ENCODE measurements at places on chromosomes 6 and 20.

DNA sequence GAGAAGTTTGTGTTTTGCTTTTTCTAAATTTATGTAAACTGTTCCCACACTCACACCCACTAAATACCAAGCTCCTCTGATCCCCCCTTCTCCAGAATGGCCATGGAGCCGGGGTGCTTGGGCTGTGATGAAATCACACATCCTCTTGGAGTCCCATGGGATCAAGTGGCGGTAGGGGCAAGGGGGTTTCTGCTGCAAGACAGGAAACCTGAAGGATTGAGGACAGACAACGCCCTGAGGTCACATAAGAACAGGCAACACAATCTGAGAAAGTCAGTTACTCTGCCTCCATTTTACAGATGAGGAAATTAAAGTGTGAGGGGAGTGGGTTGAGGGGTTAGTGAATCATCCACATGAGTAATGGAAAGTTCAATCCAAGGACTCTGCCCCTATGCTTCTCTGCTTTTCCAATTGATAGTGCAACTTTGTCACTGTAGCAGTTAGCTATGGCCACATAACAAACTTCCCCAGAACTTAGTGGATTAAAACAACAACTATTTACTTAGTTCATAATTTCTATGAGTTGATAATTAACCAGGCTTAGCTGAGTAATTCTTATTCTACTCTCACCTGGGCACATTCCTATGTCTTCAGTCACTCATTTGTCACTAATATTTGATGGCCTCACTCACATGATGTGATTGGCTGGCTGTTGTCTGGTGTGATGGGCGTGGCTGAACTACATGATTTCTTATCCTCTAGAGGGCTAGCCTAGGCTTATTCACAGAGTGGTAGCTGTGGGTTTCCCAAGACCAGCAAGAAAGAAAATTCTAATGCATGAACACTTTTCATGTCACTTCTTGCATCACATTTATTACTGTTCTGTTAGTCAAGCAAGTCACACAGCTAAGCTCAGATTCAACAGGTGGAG lies 311.1 kb upstream of the RNF24 start:
- DNase-seq = no peak

- DNase-seq = no peak
Observed at GRCh38 chr6:134911547-134911946, 38.4 kb downstream of the ALDH8A1 start.

GRCh38 chr6:168923171-168923570 lies 330.5 kb downstream of the THBS2 start:
- no peak for DNase-seq

DNA sequence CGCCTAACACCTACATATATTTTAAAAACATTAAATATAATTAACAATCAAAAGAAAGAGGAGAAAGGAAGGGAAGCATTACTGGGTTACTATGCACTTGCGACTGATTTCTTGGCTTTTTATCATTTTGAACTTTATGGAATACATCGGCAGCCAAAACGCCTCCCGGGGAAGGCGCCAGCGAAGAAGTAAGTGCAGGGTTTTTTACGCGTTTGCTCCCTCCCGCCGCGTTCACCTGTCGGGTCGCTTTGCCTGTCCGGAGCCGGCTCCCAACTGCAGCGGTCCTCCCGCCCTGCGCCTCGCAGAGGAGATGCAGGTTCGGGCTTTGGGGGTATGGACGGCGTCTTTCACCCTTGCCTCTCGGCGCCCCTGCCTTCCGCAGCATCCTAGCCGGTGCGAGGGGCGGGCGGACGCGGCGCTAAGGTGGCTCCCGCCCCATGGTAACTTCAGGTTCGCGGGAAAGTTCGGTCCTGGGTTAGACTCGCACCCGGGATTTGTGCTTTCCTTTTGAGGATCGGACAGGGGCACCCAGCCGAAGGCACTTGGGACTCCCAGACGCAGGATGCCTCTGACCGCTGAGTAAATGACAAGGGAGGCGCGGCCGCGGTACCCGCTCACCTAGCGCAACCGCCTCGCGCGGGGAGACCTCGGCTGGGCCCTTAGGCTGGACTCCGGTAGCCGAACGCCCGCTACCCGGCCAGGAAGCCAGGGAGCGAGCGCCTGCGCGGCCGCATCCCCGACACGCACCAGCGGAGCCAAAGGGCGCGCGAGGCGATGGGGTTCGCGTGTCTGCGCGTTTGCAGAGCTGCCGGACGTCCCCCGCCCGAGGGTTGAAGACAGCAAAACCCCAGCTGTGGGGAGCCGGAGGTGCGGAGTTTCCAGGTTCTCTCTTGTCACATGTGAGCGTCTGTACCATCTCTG lies 891 bp downstream of the RSPO3 start:
- DNase-seq = no peak

DNA sequence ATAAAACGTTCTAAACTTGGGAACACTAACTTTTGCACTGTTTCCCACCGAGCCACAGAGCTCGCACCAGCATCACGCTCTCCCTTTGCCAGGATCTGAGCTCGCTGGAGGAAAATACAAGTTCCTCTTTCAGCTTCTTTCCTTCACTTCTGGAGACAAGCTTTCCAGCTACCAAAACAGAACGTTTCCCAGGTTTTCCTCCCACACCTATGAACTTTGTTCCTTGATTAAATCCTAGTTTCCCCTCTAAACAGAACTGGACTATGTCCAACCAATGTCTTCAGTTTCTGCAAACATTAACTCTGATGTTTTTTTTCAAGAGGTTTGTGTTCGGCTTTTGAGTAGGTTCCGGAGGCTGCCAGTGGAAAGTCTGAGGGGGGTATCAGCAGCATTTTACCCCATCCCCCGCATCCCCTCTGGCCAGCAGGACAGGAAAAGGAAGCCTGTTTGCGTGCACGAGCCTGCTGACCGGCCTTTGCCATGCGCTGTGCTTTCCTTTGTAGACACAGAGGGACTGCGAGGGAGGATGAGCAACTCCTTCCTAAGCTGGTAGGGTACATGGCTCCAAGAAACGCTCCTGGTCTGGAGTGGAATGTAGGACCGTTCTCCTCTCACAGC lies 135.5 kb downstream of the LY86 start:
- DNase-seq = no peak

DNA sequence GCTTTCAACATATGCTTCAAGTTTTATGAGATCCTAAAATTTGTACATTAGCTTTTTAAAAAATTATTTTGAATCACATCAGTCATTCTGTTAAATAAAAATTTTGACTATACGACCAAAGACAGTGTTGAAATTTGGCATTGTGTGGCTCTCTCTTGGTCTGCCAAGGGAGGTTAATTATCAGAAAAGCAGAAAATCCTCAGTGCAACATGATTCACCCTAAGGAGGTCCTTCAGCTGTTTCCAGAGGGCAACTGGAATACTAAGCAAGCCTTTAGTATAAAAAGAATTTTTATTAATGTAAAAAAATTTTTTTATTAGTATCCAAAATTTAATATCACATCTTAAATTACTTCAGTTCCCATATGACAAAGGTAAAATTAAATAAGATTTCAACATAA lies 23.1 kb upstream of the TMEM244 start:
- no peak for DNase-seq

DNA sequence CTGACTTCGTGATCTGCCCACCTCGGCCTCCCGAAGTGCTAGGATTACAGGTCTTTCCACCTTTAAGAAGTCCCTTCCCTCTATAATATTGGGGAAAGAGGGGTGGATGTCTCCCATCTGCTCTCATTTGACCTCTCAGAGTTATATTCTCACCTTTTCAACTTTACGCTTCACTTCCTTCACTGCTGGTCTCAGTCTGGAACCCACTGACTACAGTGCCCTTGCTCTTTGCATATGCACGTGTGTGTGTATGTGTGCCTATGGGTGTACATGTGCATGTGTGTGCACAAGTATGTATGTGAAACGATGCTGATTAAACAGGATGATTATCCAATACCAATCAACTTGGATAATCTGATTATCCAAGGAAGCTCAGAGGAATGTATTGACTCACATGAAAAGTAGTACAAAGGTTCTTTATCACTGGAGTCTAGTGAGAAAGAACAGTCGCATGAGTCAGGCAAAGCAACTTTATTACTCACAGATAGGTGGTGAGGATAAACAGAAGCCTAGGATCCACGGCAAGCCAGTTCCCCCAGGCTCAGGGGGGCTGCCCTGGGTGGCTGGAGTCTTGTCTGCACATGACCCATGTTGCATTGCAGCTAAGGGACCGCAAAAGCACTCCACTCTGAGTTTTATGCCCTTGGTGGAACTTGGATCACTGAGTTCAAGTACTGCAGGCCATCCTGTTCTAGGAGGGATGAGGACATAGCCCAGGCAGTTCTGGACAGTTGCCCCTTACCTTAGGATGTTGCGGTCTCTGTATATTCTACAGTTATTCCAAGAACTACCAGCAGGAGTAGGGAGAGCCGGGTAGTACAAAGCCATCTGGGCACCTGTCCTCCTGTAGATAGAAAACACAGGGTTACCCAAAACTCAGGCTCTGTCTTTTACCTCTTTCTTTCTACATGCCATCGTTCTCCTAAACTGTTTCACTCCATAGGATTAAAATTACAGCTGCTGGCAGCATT lies 50.9 kb downstream of the SNRNP48 start:
- no peak for DNase-seq

- no peak for DNase-seq
Observed at GRCh38 chr20:57167971-57168701, 98.3 kb downstream of the BMP7 start.

- no peak for DNase-seq
Observed at GRCh38 chr20:51360451-51361201, 181.9 kb downstream of the NFATC2 start.

- no peak for DNase-seq
Observed at GRCh38 chr20:5945963-5946362, 4.4 kb downstream of the TRMT6 start.

DNA sequence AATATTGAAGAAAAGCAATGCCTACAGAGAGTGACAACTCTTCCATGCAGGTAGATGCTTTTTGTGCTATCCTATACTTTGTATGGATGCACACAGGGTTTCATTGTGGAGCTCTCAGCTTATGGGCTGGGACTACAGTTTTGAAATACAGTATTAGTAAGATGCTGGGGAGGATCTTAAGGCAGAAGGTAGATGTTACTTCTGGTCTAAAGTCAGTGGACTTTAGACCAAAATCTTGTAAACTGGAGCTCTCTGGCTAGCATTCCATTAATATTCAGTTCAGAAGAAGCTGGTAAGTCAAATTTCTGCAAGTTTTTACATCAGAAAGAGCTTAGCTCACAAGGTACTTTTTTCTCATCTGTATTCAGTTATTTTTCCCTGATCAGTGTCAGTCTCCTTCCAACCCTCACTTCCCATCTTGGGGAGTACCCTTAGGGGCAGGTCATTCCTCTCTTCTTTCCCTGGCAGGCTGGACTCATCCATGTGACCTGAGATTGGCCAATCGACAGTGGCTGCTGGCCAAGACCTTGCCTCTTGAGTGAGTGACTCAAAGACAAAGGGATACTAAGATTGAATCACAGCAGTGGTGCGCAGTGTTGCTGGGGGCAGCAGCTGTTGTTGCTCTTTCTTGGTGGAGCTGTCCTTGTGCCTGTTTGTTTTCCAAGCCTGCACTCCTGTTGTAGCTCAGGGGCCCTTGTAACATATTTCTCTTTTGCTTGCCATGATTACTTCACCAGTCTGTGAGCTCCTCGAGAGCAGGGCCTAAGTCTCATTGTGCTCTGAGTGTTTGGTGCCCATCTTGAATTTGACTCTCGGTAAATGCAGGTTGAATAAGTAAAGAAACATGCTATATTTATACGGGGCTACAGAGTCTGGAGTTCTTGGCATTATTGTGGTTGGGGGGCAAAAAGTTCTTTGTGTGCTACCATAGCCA lies 2.8 kb upstream of the PHF20 start:
- DNase-seq = no peak

DNA sequence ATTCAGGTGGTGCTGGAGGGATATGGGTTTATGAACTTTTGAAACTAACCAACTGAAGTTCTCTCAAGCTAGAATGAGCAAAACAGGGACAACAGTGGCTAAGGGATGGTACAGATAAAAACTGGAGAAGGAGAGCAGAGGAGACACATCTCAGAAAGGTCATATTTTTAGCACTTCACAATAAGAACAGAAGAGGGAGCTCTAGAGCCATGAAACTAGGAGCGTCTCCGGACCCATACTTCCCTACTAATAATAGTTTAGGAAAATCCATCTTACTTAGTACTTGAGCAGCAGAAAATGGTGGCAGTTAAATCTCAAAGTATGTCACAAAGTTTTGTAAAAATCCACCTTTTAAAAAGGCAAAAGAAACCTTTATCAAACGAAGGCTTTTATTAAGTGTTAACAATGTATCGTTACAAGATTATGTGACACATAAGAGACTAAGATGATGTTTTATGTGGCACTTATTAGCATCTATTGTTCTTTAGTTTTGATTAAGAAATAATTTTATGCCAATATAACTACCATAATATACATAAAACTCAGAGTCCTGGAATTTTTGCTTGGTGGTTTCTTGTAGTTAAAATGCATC lies 278.6 kb downstream of the TBC1D32 start:
- peak; percentile 42 for DNase-seq

DNA sequence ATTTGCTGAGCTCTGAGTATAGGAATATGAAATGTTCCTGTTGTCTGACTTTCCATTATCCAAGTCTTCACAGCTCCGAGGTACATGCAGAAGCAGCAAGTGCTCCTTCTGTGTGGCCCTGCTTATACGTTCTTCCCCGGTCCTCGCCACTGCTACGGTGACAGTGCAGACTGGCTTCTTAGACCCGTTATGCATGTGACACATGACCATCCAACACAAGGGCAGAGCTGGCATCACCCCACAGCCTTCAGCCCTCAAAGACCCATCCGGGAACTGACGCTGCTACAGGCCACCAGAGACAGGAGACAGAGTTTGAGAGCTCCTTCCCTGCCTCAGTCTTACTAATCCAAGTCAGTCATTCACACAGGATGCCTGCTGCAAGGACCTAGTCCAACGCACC lies 70.4 kb downstream of the TRAM2 start:
- no peak for DNase-seq

DNA sequence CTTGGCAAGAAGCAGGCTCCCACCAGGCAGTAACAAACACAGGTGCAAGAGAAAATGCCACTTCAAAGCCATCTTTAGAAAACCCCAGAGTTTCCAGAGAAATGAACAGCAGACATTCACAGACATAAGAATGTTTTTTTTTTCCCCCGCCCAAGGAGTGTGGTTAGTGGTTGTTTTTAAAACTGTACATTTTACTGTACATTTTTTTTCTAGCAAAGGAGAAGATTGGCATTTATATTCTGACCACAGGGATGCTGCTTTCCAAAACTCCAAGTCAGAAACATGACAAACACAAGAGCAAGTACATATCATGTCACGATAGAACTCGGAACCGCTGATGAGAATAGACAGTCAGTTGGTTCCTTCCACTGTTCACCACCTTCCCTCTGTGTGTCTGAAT lies 197.9 kb downstream of the LRFN2 start:
- no peak for DNase-seq

GRCh38 chr6:168047841-168048723 lies 30.9 kb downstream of the FRMD1 start:
- DNase-seq = no peak

- DNase-seq = no peak
Observed at GRCh38 chr20:44489931-44490330, 14.3 kb downstream of the TTPAL start.

DNA sequence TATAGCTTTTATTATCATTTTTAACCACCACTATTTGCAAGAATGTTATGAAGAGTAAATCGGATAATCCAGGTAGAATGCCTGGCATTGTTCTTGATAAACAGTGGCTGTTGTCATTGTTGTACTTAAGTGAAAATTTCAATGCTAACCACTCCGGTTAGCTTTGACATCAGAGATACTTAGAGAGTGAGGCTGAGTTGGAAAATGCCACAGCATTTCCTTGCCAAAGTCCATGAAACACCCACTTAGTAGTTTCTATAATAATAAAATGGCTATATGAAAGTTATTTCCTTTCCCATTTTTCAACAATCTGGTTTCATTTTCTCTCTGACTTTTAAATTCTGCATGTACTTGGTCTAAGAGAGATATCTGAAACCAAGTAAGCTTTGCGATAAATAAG lies 132.0 kb downstream of the CDK19 start:
- no peak for DNase-seq

- DNase-seq = no peak
Observed at GRCh38 chr6:75290136-75290945, 5.7 kb upstream of the TMEM30A start.

Data from SK-N-MC (cell line).